Lower leg skin (tissue), 4 donors: ENCODE measurements at places on chromosomes 4 and X. TPM values are rescaled to one million over a fixed set of nuclear protein-coding genes. Genes with fewer than 3 reads are reported as not detected.
A peak's percentile ranks its signal among the peaks of the same experiment; 100 is the strongest.

- DNase-seq, result no peak
Observed at GRCh38 chrX:19177721-19178120, 55.5 kb upstream of the ADGRG2 start.

DNA sequence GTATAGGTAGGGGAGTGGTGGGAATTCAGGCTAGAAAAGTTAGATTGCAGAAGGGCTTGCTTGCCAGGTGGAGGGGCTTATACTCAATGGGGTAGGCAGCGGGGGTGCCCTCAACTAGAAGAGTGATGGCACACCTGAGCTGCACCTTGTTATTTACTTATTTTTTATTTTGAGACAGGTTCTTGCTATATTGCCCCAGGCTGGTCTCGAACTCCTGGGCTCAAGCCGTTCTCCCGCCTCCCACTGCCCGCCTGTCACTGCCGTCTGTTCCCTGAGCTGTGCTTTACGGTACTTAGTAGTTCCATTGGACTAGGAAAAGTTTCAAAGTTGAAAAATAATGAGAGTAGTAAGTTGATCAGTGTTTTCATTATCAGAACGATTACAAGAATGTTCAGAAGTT, 2.0 kb downstream of the ZFX start:
- DNase-seq, result no peak

- DNase-seq, result no peak
Observed at GRCh38 chr4:168612450-168613135, 115.7 kb downstream of the PALLD start.

DNA sequence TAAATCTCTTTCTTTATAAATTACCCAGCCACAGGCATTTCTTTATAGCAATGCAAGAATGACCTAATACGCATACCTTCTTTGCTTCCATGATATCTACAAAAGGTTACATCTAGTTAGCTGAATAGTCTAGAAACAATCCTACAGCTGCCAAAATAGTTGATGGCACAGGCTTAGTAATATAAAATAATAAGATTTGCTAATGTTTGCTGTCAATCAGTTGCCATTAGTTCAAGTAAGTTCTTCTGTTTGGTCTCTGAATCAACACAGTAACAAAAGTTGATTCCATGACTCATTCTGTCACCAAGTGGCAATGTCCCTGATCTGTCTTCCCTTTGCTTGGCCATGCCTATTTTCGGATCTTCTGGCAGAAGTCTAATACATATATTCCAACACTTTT, 470.2 kb downstream of the SPRY1 start:
- no peak for DNase-seq

- DNase-seq, result no peak
Observed at GRCh38 chr4:112855058-112855457, 194.4 kb upstream of the ANK2 start.

- peak; percentile 56 for DNase-seq
Observed at GRCh38 chr4:40630335-40631021, 814 bp upstream of the RBM47 start.

DNA sequence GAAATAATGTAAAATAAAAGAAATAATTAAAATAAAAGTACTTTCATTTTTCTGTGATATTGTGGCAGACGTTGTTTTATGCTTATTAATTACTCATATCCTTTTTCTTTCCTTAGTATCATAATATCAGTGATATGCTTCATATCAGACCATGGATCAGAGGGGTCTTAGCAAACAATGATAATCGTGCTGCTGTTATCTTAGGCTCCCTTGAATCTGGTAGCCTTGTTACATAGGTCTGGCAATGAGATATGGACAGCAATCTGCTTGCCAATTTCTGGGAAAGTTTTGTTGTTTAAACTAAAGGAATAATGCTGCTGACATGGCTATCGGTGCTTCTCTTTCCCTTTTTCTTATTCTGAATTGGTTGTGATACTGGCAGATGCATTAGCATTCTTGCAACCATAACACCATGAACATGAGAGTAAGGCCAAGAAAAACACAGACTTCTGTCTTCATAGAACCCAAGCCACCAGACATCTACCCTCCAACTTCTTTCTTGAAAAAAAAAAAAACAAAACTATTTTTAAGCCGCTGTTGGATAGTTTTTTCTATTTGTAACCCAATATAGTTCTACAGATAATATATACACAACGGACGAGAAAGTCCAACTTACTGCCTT, 16.4 kb downstream of the EPHA5 start:
- DNase-seq, result no peak

DNA sequence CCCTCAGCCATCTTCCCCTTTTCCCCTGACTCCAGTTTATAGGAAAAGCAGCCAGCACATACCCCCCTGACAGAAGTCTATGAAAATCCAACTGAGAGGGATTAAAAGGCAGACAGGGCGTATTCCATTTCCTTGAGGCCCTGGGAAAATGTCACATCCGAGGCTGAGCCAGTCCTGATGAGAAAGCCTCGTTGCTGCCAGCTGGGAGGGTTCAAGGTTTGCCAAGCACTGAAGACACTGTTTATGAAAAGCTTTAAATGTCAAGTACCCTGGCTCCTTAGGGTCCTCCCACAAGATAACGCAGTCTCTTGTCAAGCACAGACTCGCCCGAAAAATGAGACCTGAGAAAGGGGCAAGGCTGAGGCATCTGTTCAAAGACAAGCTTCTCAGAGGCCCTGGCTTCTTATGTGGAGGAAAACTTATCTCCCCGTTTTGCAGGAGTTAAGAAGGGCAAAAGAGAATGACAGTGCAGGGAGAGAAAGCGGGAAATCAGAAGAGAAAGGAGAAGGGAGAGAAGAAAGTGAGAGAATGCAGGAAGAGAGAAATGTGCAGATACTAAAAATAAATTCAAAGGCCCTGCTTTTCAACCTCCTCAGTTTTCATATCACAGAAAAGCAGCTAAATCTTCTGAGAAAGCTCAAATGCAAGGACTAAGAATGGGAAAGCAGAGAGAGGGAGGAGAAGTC, 44.7 kb downstream of the SCD5 start:
- DNase-seq, result peak; percentile 39

Gene GUCY1A1
- total RNA-seq, result 1.5 TPM

Gene RELL1
- 66.5 TPM for total RNA-seq

Gene ENPEP
- total RNA-seq, result 3.1 TPM

Gene TRIM75
- not detected for total RNA-seq

Gene DYNLT3
- 4.1 TPM for total RNA-seq
